Suppressor macrophage (primary cell): ENCODE measurements at places on chromosomes 4 and X.

DNA sequence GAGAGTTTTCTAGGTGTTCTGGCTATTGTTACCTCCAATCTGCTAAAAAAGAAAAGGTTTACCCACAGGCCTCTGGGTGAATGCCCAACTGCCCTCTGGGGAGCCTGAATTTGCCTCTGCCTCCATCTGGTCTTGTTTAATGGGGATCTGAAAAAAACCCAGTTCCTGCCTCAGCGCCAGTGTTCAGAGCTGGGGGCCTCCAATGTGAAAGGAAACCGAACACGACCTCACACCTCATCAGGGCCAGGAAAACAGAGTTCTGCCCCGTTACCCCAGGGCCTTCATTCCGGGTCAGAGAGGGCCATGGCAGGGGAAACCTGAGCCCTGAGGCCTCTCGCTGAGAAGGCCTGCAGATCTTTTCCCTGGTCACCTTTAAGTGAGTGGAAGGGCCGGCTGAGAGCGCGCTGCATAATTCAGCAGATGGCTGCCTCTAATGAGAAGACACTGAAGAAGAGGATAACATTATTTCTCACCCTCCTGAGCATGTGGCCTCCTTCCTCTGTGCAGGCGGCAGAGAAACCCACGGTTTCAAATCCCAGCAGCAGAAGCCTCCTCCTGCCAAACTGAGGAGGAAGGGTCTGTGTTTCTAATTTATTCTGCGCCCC lies 6.8 kb downstream of the SEPTIN6 start:
- DNase-seq = no peak

DNA sequence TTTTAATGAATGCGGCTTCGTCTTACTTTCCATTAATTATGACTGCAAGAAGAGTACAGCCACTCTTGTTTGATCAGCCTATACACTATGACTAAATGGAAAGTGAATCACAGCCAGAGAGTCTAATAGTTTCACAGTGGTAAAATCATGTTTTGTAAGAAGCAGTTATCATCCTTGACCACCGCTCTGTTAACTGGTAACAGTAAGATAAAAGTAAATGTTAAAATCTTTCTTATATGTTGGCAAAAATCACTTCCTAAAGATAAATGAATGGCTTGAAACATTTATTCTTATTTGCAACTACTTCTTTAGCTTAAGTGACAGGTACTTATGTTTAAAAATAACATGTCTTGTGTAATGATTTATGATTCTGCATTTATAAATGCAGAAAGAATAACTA lies 13.2 kb downstream of the GALNT7 start:
- no peak for DNase-seq

DNA sequence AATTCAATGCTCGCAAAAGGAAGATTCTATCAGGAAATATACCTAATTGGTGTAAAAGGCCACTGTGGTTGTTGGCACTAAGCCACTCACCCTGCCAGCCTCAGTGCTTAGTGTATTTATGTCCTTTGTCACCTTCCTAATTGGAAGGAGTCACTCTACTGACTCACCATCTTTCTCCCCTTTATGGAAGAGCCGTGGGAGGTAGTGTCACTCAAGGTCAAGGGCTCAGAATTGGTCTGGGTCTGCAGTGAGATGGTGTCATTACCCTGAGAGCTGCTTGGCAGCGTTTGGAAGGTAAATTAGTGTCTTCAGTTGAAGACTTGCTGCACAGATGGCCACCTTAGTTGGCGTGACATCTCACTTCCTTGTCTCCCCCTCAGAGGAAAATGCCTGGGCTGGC lies 41.7 kb upstream of the CDKN2AIP start:
- DNase-seq = peak; percentile 12

GRCh38 chrX:123436512-123437136 lies 252.5 kb downstream of the GRIA3 start:
- DNase-seq = no peak

DNA sequence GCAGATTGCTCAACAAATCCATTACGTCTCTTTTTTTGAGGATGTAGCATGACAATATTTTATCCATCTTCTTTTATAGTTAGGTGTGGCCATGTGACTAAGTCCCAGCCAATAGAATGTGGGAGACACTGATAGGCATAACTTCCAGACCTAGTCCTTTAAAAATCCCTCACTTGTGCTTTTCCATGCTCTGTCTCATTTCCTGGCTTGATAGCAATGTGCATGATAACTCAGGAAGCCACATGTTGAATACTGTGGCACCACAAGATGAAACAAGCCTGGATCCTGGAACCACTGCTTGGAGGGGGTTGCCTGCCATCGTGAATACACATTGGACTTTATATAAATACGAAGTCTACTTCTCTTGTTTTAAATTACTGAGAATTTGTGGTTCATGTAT lies 184.0 kb upstream of the NEIL3 start:
- DNase-seq = no peak

GRCh38 chrX:103913356-103914020 lies 48.9 kb upstream of the TMSB15B start:
- DNase-seq = no peak

DNA sequence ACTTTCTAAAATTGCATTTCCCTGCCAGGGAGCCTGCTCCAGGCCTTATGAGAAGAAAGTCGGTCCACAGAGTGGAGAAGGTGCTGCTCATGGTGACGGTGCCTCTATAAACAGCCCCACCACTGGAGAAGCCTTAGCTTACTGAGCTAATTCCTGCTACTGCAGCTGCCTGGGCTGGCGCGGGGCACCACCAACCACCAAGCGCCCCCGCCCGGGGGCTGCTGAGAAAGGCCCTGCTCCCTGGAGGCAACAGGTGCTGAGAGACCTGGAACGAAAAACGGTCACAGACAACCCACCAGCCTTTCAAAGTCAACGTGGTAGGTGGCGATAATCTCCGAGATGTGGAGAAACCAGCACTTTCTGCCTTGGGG lies 2.9 kb downstream of the HCFC1 start:
- peak; percentile 30 for DNase-seq

- no peak for DNase-seq
Measured at GRCh38 chr4:114252499-114252898, 273.1 kb upstream of the ARSJ start.
